Stimulated activated CD4-positive, alpha-beta T cell treated with anti-CD3 and anti-CD28 coated beads, TNF-alpha, amount 100 ng/mL, for 48 hours (primary cell): ENCODE measurements at places on chromosomes 1 and 21.
A peak's percentile ranks its signal among the peaks of the same experiment; 100 is the strongest.

GRCh38 chr1:214427871-214428277 is 123.5 kb downstream of the PTPN14 start:
- DNase-seq, result peak; percentile 51

- DNase-seq, result no peak
Observed at GRCh38 chr21:16534408-16535101, 804.8 kb downstream of the USP25 start.

- no peak for DNase-seq
Observed at GRCh38 chr1:11286735-11287410, 13.9 kb downstream of the UBIAD1 start.

GRCh38 chr1:68103011-68103545 is 52.7 kb upstream of the DIRAS3 start:
- DNase-seq, result no peak

GRCh38 chr1:83130886-83131691 is 867.8 kb downstream of the TTLL7 start:
- DNase-seq, result no peak

DNA sequence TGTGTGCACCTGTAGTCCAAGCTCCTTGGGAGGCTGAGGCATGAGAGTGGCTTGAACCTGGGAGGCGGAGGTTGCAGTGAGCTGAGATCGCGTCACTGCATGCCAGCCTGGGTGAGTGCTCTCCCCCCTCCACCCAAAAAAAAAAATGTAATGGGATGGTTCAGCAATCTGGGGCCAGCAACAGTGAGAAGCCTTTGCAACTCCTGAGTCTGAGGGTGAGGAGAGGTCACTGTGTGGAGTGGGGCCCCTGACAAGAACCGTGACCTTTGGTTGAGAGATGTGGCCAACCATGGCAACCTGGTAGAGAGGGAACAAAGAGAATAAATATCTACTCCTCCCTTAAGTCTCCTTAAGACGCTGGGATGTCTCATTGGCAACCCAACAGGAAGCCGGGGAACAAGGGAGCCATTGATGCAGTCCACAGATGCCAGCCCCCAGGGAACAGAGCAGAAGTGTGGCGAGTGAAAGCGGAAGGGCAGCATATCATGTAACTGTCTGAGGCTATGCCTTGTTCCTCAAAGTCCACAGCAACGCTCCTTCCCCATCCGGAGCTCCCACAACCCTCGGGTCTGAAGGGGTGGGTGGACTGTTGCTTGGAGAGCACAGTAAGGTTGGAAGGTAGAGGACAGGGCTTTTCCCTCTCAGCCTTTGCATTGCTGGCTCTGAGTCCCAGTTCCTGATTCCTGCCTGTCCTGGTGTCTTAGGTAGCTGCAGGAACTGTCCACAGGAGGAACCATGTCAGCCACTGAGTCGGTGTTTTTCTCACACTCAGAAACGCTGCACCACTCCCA is 8.3 kb downstream of the TRNP1 start:
- DNase-seq, result no peak

DNA sequence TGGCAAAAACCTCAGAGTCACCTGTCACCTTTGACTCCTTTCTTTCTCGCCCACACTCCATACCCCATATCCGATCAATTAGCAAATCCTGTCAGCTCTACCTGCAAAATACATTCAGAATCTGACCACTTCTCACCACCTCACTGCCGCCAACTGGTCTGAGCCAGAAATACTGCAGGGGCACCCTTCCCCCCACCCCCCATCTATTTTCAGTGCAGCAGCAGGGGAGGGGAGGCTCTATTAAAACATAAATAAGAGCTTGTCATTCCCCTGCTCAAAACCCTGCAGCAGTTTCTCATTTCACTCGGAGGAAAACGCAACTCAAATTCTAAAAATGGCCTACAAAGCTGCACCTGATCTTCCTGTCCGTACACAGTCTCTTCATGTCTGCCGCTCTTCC is 3.9 kb downstream of the PKLR start:
- DNase-seq, result no peak

DNA sequence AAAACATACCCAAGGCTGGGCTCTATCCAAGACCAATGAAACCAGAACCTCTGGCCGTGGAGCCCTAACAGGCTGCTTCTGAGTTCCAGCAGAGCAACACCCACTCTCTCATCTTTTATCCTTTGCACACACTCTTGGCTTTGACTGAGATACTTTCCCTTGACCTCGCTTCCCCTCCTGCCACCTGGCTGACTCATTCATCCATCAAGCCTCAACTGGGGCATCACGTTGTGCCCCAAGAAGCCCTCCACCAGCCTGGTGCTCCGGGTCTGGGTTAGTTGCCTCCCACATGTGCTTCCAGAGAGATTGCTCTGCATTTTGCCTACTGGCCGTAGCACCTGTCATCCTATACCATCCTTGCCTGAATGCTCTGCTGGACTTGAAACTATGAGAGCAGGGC is 34.5 kb upstream of the SERBP1 start:
- no peak for DNase-seq

DNA sequence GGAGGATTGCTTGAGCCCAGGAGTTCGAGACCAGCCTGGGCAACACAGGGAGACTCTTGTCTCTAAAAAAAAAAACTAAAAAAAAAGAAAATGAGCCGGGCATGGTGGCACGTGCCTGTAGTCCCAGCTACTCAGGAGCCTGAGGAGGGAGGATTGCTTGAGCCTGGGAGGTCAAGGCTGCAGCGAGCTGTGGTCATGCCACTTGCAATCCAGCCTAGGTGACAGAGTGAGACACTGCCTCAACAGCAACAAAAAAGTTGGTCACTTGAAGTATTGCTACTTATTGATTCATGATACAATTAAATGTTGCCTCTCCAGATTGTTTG is 57.9 kb upstream of the CXADR start:
- no peak for DNase-seq

DNA sequence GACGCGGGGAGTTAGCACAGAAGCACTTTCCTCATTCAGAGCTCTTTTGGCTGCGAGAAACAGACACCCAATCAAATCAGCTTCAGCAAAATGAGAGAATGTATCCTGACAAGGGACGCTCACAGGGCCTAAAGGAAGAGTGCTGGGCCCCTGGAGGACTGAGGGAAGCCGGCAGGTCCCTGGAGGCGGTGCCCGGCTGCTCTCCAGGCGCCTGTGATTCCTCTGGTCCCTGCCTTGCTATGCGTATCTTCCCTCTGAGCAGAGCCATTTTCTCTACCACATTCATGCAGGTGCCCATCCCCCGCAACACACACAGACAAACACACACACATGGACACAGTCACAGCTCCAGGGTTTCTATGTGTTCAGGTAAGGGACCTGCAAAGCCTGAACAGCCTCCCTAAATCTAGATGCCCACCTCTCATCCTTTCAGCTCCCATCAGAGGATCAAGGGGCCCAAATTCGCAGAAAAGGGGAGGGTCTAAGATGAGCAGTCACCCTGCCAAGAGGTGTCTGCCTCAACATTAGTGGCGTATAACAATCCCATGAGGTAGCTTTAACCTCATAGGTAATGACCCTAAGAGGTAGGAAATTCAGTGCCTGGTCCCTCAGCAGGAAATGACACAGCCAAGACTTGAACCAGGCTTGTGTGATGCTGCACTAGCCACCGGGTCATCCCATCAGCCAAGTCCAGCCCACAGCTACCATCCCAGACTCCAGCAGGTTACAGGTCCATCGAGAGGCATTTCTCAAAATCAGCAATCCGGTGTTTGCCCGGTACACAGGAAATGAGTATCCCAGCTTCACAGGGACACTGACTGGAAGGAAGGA is 29.0 kb downstream of the PTAFR start:
- DNase-seq, result no peak

GRCh38 chr1:29991025-29991424 is 732.4 kb downstream of the MATN1 start:
- no peak for DNase-seq

DNA sequence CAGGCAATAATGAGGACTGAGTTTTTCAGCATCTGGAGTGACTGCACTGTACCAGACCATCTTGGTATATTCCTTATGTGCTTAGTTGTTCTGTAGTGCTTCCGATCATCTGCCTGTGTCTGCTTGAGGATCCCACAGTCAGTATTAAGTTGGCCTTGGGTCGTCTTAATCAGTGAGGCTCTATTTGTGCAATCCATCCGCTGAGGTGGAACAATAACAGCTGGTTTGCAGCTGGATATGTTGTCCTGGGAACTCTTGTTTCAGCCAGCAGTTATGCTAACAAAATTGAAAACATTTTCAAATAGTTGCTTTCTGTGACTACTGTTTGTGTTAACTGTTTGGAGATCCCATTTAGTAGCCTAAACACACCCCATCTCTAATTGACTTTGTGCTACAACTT is 73.7 kb downstream of the LAMC1 start:
- DNase-seq, result no peak

DNA sequence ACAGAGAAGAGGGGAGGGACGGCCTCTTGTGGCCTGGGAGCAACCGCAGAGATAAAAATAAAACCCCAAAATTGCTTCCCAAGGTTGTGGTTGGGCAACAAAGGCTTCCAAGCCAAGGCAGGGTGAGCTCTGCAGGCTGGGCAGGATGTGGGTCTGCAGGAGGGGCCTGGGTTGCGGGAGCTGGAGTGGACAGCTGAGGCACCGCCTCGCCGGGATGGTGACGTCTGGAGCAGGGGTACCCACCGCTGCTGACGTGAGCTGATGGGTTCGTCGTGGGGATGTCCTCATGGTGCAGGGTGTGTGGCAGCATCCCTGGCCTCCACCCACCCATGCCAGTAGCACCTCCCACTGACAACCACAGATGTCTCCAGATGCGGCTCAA is 3.7 kb downstream of the AURKAIP1 start:
- DNase-seq, result no peak

DNA sequence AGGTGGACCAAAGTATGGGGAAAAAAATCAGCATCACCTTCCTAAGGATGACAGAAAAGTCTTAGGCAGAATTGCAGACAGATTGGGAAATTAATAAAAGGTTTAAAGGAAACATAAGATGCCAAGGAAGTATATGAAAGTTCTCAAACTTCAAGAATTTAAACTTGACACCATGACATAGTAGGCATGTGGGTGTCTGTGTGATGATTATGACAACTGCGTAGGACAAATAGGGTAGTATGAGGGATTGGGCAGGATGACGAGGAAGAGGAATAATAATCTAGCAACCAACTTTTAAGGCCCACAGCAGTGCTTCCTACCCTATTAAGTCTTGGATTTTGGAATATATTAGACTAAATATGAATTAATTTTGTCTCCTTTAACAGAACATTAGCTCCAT is 52.4 kb downstream of the HNRNPR start:
- no peak for DNase-seq

DNA sequence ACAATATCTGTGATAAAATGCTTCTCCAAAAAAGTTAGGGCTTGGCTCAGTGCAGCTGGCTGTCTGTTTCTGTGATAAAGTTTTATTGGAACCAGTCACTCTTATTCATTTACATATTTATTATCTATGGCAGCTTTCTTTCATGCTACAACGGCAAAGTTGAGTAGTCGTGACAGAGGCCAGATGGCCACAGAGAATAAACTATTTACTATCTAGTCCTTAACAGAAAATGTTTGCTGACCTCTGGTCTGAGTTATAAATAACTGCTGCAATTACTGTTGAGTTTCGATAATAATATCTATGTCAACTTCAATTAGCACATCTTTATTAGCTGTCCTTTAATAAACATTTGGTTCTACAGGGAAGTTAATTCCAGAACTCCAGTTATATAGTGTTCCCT is 180.2 kb upstream of the RUNX1 start:
- DNase-seq, result no peak

DNA sequence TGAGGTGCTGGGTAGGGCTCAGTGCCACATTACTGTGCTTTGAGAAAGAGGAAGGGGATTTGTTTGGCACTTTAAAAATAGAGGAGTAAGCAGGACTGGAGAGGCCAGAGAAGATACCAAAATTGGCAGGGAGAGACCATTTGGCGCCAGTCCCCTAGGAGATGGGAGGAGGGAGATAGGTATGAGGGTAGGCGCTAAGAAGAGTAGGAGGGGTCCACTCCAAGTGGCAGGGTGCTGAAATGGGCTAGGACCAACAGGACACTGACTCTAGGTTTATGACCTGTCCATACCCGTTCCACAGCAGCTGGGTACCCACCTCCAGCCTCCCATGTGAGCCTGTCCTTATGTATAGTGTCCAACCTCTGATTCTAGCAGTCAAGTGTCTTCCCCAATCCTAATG is 1.0 kb upstream of the CRTC2 start:
- DNase-seq, result no peak

- DNase-seq, result no peak
Observed at GRCh38 chr1:154886281-154887015, 16.4 kb upstream of the KCNN3 start.

DNA sequence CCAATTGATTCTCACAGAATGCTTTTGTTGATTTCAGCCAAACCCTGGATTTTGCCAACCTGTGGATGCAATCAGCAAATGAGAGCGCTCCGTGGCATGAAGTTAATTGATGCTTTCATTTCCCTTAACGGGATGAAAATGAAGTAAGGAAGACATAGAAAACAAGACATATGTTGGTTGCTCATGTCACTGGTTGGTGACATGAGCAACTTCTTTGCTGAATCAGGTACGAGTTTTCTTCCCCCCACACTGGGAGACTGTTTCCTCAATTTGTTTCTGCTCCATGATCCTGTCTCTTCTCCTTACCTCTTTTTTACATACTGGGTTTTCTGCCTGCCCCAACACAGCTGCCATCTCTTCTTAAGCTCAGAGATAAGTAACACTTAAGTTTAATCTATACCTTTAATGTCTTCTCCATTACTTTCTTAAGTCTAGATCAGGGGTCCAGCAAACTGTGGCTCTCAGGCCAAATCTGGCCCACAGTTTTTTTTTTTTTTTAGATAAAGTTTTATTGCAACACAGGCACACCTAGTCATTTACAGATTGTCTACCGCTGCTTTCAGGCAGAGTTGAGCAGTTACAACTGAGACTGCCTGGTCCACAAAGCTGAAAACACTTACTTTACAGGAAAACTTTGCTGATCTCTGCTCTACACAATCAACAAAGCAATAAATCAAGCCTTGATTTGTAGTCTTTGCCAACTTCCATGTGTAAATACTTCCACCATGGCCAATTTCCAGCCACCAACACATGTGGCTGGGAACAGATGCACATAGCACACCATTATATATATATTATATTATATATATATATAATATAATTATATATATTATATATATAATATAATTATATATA is 13.3 kb downstream of the GPR157 start:
- DNase-seq, result no peak

GRCh38 chr21:15122241-15122640 is 57.4 kb upstream of the NRIP1 start:
- no peak for DNase-seq

GRCh38 chr1:85615586-85616363 is 35.2 kb downstream of the CCN1 start:
- DNase-seq, result no peak

GRCh38 chr1:24293392-24294227 is 25.5 kb upstream of the GRHL3 start:
- DNase-seq, result no peak

GRCh38 chr1:247173431-247173830 is 1.6 kb upstream of the ZNF124 start:
- DNase-seq, result no peak

DNA sequence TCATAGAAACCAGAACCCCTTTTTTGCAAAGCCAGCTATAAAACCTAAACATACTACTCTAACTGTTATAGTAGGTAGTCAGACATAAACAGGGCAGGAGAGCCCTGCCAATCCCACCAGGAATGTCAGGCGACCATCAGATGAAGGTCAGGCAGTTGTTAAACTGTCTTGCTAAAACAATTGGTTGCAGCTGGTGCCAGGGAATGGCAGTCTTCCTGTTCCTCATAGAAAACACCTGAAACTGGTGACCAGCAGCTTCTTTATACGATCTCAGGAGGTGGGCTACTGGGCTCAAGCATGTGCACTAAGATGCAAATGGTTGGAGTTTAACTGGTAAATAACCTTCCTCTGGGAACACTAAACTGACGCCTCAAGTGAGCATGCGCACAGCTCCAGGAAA is 224.1 kb downstream of the COL11A1 start:
- no peak for DNase-seq

GRCh38 chr1:54300401-54300800 is 100.4 kb downstream of the MRPL37 start:
- no peak for DNase-seq
